ENCODE measurements at places on chromosomes 12 and 14. TPM values are rescaled to one million over a fixed set of nuclear protein-coding genes. Genes with fewer than 3 reads are reported as not detected.

TCL1B gene
- total RNA-seq = not detected

AREL1 gene
- 43.1 TPM for total RNA-seq

KCNC2 gene
- total RNA-seq = not detected

GRCh38 chr14:22384167-22384549 is 204.9 kb downstream of the DAD1 start:
- DNase-seq = no peak

PMEL gene
- 0.60 TPM for total RNA-seq

DNA sequence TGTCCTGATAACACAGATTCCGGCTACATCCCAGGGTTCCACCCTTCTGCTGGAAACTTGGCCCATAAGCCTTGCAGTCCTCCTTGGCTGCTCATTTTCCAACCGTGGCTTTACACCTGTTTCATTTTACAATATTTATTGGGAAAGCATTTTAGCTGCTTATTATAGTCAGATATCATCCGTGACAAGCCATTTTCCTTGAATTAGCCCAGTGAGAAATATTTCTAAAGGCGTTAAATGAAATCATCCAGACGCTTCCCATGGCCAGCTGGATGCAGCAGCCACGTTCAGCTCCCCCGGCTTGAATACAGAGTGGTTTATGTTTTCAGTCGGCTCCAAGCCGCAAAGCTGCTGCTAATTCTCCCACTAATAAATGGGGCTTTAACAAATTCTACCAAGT is 245.0 kb upstream of the PELI2 start:
- DNase-seq = no peak

DNA sequence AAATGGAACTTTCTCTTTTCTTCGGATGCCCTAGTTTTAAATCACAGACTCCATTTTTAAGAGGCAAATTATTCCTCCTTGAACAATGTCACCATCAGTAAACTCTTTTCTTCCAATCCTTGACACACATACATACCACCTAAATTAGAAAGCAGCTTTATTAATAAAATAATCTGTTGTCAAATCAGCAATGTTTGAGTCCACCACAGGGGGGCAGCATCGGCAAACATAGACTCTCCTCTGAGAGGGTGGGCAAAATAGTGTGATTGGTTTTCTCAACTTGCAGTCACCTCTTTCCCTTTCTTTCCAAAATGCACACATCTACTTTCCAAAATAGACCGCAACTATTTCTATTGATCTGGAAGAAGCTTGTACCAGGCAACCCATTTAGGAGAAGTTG is 438.4 kb upstream of the OR4E1 start:
- peak; percentile 53 for DNase-seq

FOXG1 gene
- total RNA-seq = not detected

DNA sequence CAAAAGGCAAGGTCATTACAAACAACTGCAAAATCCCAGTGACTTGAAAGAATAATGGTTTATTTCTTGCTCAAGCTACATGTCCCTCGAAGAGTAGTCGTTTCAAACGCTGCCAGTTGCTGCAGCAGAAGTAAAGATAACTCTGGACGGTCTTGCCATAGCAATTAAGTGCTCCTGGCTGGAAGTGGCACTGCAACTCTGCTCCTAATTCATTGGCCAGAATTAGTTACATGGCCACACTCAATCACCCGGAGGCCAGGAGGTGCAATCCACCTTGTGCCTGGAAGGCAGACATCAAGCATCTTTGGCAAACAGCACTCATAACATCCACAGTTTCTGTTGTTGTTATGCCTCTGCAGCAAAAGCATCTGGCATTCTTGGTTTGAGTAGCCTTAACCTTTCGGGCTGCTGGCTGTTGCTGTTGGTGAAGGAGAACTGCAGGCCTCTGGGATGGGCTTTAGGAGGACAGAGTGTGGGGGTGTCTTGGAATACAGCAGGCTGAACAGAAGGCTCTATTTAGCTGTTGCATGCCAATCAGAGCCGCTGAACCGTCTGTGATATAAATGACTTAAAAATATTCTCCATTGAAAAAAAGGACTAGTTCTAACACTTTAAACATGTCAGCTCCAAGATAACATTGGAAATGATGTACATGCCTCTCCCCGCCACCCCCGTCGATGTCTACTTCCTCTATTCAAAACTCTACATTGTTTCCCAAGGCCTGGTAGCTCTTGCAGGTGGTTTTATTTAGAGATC is 123.5 kb upstream of the DYRK2 start:
- no peak for DNase-seq

GRCh38 chr14:99422228-99423010 is 58.2 kb downstream of the SETD3 start:
- no peak for DNase-seq

GRCh38 chr12:113474635-113475436 is 3.2 kb upstream of the LHX5 start:
- no peak for DNase-seq

- no peak for DNase-seq
Measured at GRCh38 chr12:130251236-130251780, 86.4 kb upstream of the PIWIL1 start.

DNA sequence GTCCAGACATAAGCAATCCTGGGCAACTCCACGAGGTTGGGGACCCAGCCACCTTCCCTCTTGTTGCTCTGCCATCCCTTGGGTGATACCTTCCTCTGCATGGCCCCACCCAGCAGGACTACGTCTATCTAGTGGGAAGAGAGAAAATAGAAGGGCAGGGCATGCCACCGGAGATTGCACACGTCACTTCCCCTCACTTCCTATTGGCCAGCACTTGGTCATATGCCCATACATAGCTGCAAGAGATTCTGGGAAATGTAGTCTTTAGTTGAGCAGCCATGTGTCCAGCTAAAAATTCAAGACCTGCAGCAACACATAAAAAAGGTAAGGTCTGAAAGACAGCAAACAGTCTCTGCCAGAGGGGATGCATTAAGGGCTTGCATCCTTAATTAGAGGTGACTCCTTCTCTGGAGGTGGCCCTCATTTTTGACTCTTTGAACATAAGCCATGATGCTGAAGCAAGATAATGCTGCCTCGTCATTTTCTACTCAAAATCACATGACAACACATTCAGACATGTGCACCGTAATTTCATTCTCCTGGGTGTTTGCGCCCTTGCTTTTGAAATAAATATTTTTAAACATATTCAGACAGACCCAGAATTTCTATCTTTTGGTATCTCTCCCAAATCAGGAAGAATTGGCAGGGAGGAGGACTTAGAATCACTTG is 91.8 kb upstream of the PWP1 start:
- DNase-seq = no peak

GRCh38 chr12:47269916-47270315 is 190.2 kb upstream of the AMIGO2 start:
- DNase-seq = no peak

- no peak for DNase-seq
Measured at GRCh38 chr14:58571256-58571655, 66.5 kb upstream of the DACT1 start.

GRCh38 chr12:5185435-5186069 is 141.9 kb downstream of the KCNA5 start:
- no peak for DNase-seq

- no peak for DNase-seq
Measured at GRCh38 chr14:99380991-99381687, 99.5 kb downstream of the SETD3 start.

DNA sequence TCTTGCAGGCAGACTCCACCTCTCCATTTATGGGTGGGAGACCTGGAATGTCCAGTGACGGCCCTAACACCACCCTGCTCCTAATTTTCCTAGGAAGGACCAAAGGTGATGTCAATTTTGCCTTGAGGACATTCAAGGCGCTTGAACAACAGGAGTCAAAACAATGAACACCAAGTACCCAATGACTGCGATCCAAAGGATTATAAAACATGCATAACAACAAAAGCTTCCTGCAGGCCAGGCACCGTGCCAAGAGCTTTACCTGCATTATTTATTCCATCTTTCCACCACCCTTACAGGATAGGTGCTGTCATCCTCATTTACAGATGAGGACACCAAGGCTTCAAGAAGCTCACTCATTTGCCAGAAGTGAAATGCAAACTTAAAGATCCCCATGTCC is 15.2 kb upstream of the FOXN3 start:
- DNase-seq = no peak

- no peak for DNase-seq
Measured at GRCh38 chr14:104794631-104794992, 936 bp downstream of the AKT1 start.

DNA sequence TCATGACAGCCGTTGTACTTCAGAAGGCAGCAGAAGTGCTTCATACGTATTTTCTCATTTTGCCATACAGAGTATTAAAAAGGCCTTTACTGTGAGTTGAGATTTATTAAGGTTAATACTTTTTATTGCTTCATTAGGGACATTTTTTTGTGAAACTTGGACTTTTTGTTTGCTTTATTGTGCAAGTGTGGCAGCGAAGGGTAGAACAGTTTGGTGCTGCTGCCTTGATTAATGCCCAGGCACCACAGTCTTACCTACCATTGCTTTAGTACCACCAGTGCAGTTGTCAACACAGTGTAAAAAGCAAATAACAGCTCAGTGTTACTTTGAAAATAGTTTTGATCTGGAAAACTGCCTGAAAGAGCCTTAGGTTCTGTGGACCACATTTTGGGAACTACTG is 147.4 kb downstream of the PCNX1 start:
- no peak for DNase-seq

DNA sequence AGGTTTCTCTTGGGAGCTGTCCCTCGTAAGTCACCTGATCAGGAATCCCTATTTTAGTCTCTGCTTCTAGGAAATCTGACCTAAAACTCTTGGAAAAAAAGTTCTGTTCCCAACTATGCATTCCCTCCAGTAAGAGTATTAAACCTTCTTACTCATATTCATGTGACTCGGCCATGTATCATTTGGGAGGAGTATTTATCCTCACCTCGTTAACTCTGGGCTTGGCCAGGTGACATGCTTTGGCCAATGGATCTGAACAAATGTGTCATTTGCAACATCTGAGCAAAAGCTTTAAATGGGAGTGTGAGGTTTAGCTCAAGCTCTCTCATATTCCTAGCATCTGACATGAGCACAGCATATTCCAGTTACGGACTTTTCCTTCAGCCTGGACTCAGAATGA is 226.8 kb downstream of the NUAK1 start:
- DNase-seq = no peak

GRCh38 chr12:114397978-114398881 is 7.7 kb downstream of the TBX5 start:
- no peak for DNase-seq

DNA sequence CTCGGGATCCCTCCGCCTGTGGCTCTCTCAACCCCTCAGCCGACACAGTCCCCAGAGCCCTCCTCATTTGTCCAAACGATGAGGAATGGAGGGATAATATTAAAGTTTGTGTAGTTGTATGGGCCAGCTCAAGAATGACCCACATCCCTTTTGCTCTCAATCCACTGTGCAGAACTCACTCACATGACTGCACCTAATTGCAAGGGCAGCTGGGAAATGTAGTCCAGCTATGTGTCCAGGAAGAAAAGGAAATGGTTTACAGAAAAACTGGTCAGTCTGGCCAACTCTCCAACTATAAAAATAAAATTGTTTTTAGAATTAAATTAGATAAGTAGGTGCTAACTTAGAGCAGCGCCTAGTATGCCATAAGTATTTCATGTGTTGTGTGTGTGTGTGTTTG is 66.6 kb downstream of the GALNT8 start:
- no peak for DNase-seq

DNA sequence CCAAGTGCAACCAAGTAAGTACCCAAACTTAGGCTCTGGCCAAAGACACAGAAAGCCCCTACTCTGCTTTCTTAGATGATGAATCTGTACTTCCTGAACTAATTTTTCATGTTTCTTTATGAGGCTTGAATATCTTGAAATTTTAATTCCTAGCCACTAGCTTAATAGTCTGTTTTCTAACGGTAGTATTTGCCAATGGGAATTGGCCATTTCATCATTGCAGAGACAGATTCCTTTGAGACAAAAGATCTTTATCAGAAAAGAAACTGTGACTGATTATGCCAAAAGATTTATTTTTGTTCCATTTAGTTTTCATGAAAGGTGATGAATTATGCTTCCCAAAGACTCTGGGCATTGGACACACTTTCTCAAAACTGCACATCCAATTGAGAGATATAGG is 48.7 kb downstream of the DAD1 start:
- DNase-seq = no peak

DNA sequence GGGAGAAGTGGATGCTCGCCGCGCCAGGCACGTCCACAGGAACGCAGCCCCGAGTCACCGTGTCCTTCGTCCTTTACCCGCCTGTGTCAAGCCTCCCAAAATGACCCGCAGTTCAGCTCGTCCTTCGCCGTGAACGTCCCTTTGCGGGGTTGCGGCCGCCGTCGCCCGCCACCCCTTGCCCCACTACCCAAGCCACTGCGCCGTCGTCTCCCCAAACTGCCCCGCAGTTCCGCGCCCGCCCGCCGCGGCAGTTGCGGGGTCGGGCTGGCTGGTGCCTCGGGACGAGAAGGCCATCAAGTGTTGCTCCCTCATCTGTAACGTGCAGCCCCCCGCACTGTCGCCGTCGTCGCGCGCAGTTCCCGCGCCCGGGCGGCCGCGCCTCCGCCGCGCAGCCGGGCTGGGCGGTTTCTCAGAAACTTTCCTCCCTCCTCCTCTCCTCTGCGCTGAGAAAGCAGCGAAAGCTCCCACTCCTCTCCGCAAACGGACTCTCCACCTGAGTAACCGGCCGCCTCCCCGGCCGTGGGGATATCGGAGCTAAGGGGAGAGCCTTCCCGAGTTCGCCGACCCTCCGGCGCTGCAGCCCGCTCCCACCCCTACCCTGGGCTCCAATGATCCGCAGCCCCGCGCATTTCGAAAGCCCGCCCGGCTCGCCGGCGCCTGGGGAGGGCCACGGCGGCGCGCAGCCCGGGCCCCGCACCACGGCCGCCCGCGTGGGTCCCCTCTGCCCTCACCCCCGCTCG is 6.7 kb downstream of the CDKN1B start:
- peak; percentile 53 for DNase-seq

VDR gene
- 62.9 TPM for total RNA-seq

GRCh38 chr14:33401311-33401710 is 462.6 kb downstream of the NPAS3 start:
- no peak for DNase-seq

AVPR1A gene
- total RNA-seq = not detected
